ENCODE measurements at places on chromosomes 5 and 9. TPM values are rescaled to one million over a fixed set of nuclear protein-coding genes. Genes with fewer than 3 reads are reported as not detected.
A peak's percentile ranks its signal among the peaks of the same experiment; 100 is the strongest.

GRCh38 chr5:34657274-34657921, 1.3 kb downstream of the RAI14 start:
- DNase-seq: peak; percentile 50

- peak; percentile 93 for DNase-seq
Observed at GRCh38 chr5:116507051-116507537, 67.5 kb downstream of the SEMA6A start.

- DNase-seq: no peak
Observed at GRCh38 chr5:134088994-134089560, 25.4 kb upstream of the TCF7 start.

DNA sequence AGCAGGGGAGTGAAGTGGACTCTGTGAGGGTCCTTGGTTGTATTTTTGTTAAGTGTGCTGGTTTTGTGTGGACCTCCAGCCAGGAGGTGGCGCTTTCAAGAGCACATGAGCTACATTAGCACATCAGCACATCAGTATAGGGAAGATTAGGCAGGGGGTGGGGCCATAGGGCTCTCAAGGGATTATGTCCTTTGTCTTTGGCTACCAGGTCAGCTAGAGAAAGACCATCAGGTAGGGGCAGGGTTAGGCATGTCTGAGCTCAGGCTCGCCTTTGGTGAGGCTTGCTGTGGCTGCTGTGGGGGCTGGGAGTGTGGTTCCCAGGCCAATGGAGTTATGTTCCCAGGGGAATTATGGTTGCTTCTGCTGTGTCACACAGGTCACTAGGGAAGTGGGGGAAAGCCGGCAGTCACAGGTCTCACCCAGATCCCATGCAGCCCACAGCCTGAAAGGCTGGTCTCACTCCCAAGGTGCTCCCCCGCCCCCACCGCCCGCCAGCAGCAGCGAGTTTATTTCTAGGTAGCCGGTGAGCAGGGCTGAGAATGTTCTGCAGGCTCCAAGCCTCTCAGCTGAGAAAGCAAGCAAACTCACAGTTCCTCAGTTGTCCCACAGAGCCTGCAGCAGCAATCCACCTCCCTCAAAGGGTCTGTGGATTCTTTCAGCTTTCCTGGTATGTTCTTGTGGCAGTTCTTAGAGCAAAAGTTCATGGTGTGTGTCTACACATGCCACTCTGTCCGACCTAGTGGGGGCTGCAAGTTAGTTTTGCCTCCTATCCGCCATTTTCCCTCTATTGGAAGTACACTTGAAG, 13.7 kb downstream of the OR1J1 start:
- no peak for DNase-seq

DNA sequence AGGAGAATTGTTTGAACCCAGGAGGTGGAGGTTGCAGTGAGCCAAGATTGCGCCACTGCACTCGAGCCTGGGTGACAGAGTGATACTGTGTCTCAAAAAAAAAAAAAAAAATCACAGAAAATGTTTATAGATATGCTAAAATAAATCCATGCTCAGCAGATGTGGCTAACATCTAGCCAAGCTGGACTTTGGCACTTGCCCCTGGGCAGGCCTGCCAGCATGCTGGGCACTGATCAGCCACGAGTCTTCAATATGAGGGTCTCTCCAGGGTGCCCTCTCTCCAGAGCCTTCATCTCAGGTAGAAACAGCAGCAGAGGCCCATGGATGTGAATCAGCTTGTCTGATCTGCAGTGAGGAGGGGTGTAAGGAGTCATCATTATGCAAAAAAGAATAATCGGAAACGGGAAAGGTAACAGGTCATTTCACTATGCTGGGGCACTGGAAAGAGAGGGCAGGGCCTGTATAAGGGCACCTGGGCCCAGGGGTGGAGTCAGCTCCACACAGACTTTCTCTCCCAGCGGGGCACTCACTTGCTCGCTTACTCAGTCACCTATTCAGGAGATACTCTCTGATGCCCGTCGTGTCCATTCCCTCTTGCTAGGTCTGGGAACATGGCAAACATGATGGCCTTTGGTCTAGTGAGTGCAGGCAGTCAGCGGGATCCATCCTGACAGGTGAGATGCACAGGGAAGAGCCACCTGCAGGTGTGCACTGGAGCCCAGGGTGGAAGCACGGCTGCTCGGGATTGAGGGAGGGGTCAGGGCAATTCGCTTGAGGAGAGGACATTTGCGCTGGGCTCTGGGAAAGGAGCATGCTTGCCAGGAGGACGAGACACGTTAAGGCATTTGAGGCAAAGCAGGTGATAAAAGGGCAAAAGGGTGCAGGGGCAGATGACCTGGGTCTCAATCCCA, 17.1 kb downstream of the RNF44 start:
- DNase-seq: no peak

DNA sequence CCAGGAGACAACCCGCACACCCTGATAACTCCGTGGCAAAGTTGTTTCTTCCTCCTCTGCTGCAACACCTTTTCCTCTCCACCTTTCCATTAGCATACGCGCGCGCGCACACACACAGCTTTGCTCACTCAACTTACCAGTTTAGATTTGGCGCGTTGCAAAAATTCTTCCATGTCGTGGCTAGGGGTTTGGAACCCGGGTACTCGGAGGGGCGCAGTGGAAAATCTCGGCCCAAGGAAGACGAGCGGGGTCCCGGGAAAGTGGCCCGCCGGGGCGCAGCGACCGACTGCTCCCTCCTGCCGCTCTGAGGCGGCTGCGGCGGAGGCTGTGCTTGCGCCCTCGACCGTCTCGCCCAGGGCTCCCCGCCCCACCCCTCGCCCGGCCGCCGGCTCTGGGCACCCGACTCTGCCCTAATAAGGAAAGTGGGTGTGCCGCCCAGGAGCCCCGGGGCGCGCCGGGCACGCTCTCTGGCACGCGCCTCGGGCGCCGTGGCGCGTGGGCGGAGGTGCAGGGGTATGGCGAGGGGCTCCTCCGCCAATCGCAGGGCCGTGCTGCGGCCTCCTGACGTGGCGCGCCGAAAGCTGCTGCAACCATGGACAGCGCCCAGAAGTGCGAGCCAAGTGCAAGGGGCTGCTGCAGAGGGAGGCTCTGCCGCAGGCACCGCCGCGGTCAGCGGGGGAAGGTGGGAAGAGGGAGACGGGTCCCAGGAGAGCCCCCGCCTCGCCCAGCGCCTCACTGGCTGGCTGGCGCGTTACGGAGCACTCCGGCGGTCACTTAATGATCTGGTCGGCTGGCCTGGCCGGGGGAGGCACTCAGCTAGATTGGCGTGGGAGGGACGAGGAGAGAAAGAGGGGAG, at the start of gene PRUNE2:
Gene PRUNE2, minus strand, starts transcription at position 324 of the 856 bp plus-strand sequence. Its CDS starts 151 bp downstream, at position 173.
- DNase-seq: peak; percentile 88

- DNase-seq: no peak
Observed at GRCh38 chr5:73303148-73304079, 130.4 kb downstream of the TMEM174 start.

DNA sequence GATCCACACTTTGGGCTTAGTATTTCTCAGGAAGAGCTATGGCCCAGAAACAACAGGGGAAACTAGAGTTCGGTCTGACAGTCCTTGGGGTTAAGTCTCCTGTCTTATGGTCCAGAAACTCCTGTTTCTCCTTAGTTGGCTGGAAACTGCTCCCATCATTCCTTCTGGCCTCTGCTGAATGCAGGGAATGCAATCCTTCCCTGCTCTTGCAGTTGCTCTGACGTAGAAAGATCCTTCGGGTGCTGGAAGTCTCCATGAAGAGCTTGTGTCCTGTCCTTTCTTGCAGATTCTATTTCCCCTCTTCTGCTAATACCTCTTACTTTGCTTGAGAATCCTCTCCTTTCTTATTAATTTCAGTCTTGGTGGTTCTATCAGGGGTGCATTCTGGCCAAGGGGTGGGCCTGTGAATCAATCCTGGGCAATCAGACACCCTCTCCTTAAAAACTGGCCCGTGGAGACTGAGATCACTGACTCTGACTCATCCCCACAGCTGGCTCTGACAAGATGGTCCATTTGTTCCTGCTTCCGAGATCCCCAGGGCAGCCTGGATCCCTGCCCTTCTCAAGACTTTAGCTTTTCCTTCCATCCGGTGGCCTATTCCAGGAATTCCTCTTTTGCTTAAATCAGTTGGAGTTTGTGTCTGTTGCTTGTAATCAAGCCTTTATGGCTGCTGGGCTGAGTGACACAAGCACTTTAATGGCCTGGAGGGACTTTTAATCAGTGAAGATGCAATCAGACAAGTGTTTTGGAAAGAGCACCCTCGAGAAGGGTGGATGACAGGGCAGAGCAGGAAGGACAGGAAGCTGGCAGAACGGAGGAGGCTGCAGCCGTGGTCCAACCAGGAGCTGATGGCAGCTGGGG, 23.7 kb downstream of the PTGS1 start:
- peak; percentile 93 for DNase-seq

The EMB gene
- 4.3 TPM for total RNA-seq

The SLC25A2 gene
- total RNA-seq: 0.22 TPM

The GABBR2 gene
- 0.35 TPM for total RNA-seq

The FAM114A2 gene
- 42.4 TPM for total RNA-seq

The FAM193B gene
- total RNA-seq: 43.8 TPM
